ENCODE measurements at places on chromosomes 1 and 21.

DNA sequence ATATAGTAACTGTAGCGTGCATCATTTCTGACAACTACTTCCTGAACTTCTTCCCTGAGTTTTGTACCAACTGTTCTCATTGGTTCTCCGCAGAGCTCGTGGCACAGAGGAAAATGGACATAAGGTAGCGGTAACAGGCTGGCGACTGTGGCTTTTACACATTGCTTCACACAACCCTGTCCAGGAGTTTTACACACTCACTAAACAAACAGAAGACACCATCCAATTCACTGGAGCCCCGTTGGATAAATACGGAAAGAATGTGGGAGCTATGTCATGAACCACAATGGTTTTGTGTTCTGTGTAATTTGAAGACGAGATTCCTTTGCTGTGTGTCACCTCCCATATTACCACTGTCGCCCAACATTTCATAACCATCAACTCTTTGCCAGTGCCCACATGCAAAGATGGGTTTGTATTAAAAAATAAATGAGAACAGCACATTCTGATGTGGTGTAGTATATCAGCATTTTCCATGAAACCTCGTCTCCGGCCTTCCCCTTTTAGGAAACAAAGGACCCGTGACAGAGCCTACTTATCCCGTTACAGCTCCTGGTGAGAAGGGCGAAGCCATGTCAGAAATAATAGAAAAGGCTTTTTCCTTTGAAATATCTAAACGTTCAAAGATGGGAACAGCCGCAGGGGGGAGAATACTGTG lies 47.4 kb upstream of the ENAH start:
- DNase-seq = peak; percentile 14

- DNase-seq = no peak
These were observed 65.3 kb upstream of the COL6A1 start for GRCh38 chr21:45916011-45916840.

- DNase-seq = no peak
These were observed 5.7 kb upstream of the TENT5B start for GRCh38 chr1:27018316-27018715.

DNA sequence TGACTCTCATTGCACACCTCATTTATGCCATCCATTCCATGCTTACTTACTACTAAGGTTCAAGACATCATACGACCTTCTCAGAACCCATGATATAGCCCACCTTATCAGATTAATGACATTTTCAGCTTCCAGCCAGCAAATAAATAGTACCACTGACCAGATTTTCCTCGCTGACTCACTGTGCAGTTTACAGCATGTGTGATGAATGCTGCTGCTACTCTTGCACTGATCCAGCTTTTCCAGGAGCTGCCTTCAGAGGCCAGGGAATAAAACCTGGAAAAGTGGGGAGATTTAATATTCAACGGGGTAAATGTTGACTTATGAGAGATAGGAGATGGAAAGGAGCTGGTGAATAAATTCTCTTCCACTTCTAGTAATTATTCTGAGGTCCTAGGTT lies 247.1 kb downstream of the COL11A1 start:
- no peak for DNase-seq

- peak; percentile 16 for DNase-seq
These were observed 132.7 kb downstream of the ACTL8 start for GRCh38 chr1:17887661-17888371.

- no peak for DNase-seq
These were observed 51.4 kb downstream of the LRRC8B start for GRCh38 chr1:89576013-89576412.

DNA sequence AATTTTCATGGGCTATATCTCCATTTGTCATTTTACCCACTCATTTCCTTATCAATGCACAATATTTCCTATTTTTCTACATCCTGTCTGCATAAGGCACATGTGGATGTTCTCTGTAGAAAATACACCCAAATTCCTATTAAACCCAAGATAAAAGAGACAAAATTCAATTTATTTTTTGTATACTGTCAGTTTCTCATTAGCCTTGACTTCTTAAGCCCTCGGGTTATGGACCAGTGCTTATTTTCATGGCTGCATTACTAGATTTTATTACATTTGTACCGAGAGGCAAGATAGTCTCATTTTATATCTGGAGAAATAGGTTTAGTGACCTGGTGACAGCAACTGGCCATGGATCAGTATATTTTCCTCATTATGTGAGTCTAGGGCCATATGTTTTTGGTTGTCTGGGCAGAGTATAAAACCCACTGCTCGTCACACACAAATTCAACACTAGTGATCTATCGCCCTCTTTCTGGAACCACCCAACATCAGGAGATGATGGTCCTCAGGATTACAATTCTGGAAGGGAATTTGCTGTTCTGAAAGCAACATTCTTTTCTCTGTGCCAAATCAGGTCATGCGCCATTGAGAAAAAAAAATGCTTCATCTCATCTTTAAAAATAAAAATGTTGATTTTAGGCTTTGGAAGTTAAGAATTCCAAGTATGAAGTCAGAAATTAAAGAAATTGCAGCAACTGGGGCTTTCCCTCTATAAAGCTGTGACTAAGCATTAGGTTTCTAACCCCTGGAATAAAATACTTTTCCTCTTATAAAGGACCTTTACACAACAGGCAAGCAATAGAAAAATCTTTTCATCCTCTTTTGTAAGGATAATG lies 81.4 kb downstream of the ASTN1 start:
- DNase-seq = no peak

DNA sequence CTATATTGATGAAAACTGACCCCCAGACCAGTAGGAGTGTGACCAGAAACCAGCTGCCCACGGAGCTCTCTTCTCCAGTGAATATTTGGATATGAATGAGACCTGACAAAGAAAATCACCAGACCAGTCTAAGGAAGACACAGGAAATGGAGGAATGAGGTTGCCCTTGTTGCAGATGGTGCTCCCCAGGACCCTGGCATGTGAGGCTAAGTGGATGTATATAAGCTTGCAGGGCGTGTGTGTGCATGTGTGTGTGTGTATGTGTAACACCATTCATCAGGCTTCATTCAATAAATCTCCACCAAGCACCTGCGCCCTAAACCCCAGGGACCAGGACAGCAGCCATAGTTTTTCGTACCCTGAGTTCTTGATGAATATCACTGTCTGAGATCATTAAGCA lies 14.4 kb downstream of the PHLDA3 start:
- DNase-seq = no peak

DNA sequence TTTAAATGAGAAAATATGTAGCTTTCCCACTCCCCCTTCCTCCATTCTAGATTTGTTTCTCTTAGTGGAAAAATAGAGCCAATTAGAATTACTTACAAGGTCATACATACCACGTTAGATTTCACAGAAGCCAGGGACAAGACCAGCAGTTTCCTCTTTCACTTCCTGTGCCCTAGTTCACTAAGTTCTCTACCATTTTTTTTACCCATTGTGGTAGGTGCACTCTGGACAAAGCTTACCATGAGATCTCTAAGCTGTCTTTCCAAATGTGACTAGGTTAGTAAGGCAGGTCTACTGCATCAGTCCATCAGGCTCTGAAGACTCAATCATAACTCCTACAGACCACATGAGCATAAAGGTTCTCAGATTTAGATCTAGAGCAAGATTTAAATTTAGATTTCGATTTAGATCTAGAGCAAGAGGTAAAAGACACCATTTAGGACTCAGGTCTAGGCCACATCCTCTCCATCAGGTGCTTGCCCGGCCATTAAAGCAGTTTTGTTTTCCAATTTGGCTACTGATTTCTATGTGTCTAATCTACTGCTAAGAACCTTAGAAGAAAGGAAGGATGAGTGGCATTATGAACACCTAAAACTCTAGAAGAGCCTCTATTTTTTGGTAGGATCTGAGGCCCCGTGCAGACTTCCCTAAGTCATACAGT lies 235.3 kb downstream of the FAF1 start:
- DNase-seq = no peak

- no peak for DNase-seq
These were observed 12.5 kb downstream of the SLC9A1 start for GRCh38 chr1:27142464-27142863.

DNA sequence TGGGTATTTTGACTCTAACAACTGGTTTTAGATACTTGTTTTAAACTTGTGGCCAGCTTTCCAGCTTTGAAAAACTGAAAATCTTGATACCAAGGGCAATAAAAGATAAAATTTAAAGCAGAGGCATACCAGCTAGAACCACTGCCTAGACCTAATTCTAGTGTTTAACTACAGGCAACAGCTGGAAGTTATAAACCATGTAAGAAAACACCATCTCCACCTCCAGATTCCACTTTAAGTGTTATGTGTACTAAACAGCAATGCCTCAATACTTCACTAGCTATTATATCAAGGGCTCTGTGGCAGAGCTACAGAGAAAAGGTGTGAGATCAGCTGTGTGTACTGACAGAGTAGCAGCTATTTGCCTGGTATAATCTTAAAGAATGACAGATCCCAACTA lies 69.5 kb downstream of the LPAR3 start:
- no peak for DNase-seq

DNA sequence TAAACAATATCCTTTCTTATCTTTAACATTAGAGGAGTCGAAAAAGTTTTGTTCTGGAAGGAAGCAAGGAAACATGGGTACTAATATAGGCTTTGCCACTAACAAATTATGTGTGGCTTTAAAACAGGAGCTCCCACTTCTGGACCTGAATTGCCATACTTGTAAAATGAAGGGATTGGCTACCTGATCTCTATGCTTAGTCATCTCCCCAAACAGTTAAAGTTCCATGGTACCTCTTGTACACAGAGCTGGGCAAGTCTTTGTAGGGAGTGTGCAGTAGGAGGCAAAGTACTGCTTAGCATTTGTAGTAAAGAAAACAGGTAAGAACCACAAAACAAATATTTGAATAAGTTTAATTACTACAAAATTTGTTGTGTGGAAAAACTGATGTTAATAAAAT lies 81.3 kb downstream of the MAST2 start:
- DNase-seq = no peak

DNA sequence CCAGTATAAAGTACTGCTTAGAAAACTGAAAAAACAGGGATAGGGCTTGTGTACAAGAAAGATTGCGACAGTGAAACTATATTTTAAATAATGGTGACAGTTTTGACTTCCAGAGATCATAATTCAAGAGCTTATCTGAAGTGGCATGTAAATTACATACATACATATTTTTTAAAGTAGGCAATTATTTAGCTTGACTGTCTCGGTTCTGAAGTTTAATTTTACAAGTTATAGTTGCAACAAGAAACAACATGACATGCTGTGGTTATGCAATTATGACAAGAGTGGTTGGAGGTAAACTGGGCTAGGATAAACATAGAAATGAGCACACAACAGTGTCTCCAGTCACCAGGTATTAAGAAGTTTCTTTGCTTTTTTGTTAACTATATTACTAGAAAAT lies 4.1 kb downstream of the C1orf21 start:
- no peak for DNase-seq

DNA sequence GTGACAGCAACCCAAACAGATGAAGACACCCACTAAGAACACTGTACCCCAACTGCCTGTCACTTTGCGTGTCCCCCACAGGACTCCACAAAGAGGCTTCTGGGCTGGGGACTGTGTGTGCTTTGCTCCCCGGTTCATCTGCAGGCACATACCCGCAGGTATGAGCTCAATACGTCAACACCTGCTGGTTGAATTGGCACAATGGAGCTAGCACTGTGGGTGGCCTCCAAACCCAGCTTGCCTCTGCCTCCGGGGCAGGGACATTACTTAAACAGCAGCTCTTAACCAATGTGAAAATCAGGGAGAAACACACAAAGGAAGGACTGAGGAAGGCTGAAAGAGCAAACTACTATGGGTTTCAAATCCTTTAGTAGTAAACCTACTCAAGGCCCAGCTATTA lies 140.2 kb upstream of the TIAM1 start:
- no peak for DNase-seq

DNA sequence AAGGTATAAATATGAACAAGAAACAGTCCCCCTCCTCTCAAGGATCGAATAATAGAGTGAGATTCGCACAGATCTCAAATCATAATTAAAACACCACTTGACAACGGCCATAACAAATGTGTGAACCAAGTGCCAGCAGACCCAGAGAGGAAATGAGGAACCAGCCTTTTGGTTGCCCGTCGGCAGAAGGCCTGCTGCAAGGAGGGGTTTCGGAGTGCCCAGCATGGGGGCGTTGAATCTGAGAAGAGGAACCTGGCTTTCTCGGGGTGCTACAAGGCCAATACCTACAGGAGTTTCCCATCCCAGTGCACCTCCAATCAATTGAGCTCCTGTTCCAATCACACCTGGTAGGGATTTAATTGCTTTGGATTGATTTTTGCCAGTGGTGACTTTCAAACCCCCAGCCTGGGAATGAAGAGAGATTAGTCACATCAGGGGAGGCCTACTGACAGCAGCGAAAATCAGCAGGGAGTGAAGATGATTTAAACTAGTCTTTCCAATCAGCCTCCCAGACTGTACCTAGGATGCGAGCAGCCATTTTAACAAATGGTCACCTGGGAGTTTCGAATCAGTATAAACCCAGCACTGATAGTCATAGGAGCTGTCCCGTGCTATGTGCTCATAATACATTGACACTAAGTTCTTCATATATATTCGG lies 263.8 kb downstream of the KAZN start:
- DNase-seq = no peak

DNA sequence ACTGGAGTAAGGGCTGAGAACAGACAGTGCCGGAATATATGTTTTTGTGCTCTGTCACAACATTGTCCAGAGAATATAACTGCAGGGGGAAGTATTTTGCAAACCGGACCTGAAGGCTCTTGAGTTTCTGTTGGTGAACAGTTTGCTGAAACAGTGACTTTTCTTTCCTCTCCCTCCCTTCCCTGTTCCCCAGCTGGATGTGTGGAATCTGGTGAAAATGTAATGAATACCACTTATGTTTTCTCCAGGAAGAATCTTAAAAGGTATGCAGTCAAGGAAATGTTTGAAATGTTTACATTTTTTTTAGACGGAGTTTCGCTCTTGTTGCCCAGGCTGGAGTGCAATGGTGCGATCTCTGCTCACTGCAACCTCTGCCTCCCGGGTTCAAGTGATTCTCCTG lies 23.4 kb downstream of the CHAF1B start:
- DNase-seq = no peak

DNA sequence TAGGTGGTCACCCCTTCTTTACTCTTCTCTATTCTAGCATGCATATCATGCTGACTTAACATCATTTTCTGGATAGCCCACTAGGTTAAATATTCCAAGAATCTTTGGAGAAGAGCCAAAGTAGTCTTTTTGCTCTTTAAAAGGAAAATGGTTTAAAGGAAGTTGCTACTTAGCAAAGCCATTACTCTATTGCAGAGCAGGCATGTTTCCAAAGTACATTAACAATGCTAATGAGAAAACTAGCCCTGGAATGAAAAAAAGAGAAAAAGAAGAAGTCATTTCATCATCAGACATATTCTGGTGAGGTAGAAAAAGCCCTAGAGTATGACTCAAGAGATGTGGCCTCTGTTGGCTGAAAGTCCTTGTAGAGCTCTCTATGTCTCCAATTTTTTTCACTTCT lies 74.0 kb downstream of the NUF2 start:
- peak; percentile 55 for DNase-seq

DNA sequence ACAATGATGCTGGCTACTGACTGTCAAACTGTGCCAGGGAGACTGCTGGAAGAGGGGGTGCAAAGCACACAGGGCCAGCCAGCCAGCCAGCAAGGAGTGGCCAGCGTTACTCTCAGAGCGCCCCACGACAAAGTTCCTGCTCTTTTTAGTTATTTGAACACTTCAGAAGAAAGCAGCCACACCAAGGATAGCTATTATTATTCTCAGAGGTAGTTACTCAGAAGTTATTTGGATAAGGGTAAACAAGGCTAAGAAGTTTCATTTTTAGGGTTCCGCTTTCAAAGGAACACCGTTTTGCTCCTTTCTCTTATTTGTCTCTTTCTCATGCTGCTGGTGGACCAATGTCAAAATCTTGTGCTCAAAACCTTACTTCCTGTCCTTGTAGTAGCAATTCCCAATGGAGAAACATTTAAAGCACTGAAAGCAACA lies 59.9 kb downstream of the VANGL2 start:
- DNase-seq = no peak

Measured in NCI-H446 (cell line).